ENCODE measurements at places on chromosomes 4 and X.

DNA sequence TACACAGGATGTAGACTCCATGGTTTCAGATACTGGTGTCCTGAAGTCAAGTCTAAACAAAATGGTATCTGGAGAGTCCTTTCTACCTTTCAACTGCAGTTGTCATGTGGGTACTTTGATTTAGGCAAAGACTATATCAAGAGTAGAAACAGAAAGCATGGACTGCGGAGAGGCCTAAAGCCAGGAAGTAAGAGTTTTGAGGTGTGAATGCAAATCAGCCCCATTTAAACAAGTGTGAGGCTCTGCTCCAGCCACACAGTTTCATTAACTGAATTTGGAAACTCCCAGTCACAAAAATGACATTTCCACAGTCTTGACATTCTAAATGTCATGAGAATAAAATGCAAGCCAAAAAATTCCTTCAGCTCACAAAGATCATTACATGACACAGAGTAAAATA is 87.2 kb upstream of the MCF2 start:
- no peak for DNase-seq

DNA sequence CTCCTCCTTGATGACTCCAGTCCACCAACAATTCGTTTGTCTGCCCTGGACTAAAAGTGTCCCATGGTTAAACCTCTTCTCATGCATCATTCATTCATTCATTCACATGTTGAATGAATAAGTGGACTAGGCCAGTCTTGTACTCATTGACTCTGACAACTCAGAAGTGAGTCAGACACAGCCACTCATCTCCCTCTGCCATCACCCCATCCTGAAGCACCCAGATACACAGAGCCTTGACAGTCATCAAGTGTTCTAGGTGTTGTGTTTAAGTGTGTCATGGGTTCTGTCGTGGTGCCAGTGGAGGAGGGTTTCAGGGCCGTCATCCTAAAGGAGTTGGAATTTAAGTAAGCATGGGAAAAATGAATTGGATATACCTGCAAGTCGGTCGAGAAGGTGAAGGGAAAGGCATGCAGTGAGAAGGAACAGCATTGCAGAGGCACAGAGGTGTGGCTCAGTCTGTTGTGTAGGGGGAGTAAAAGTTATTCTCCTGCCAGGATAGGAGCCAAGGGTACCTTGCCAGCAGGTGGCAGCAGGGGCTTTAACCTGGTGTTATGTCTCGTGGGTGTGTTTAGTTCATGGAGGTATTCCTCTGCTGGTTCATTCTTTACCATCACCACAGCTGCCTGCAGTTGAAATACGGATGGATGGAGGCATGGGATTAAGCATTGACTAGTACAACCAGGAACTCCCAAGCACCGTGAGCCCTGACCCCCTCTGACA is 18.3 kb downstream of the MAGED2 start:
- no peak for DNase-seq

DNA sequence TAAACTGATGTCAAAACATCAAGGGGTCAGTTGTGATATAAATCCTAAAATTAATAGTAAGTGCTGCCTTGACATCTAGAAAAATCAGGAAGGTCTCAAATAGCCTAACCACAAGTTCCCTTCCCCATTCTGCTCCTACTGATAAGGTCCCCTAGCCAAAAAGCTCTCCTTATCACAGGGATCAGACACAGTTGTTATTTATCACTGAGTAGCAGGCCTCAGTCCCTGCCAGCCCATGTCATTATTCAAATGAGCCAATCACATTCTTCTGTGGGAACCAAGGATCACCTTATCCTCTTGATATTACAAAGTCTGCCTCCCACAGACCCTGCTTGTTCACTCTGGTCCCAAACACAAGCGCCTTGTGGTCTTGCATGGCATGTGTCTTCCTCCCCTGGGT is 23.3 kb upstream of the TMEM255A start:
- no peak for DNase-seq

DNA sequence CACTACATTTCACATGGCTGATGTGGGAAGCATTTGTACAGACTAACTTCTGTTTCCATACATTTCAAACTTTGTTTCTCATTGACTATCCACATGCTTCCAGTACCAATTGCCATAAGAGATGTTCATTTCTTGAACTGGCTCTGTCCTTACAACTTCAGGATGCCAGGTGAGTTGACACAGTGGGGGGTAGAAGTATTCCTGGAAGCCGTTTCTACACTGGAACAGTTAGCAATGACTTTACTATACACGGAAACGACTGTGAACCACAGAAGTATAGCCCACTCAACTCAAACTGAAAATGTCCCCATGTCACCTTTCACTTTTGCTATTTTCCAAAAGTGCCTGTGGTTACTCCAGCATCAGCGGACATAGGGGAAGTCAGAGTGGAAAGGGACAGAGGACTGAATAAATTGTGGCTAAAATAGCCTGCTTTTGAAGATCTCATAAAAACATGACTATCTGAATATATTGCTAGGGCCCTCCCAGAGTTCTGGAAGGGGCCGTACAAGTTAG is 38.0 kb upstream of the DSPP start:
- no peak for DNase-seq

All from AG09309 (cell line).